ENCODE measurements at places on chromosomes 7 and 10.

DNA sequence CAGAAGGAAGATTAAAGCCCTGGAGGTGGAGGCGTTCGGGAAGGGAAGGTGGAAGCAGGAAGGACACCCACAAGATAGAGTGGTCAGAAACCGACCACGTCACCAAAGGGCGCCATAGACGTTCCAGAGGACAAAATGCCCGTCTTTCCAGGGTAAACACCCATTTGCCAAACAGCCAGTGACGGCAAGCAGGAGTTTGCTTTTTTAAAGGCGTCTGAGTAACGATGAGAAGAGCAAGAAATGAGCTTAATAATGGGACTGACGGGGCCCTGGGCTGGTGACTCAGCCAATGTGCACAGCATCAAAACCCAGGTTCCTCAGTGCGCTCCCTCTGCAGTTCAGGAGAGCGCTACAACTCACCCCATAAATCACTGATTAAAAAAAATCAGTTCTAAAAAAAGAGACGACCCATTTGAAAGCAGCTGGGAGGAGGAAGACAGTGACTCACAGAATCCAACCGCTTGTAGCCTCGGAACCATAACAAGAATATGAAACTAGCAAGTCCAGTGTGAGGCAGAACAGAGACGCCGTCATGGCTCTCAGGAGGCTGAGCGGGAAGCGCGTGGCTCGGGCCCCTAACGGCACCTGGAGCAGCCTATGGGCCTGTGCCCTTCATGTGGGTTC is 5.9 kb downstream of the DIP2C start:
- DNase-seq: no peak

DNA sequence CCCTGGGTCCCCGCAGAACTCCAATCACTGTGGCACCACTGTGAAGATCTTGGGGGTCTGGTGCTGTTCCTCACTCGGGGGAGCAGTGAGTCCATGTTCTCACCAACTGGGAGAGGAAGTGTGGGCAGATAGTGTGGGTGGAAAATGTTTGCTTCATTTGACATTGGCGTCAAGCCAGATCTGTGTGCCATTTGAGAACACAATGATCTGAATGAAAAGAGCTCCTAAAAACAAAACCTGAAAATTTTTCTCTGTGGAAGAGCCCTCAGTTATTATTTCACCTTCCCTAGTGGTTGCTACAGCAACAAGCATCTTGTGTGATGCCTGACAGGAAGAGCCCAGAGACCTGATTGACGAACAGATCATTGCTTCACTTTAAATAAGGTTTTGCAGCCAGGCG is 125.6 kb downstream of the VIPR2 start:
- DNase-seq: peak; percentile 6

GRCh38 chr7:51187941-51188340 is 128.7 kb downstream of the COBL start:
- DNase-seq: no peak

- peak; percentile 3 for DNase-seq
Observed at GRCh38 chr7:97847791-97848190, 24.4 kb downstream of the ASNS start.

Measured in suppressor macrophage (primary cell).